ENCODE measurements at places on chromosomes 5 and 9. TPM values are rescaled to one million over a fixed set of nuclear protein-coding genes. Genes with fewer than 3 reads are reported as not detected.

GRCh38 chr5:80387063-80387768 is 20.6 kb upstream of the ZFYVE16 start:
- DNase-seq = no peak

DNA sequence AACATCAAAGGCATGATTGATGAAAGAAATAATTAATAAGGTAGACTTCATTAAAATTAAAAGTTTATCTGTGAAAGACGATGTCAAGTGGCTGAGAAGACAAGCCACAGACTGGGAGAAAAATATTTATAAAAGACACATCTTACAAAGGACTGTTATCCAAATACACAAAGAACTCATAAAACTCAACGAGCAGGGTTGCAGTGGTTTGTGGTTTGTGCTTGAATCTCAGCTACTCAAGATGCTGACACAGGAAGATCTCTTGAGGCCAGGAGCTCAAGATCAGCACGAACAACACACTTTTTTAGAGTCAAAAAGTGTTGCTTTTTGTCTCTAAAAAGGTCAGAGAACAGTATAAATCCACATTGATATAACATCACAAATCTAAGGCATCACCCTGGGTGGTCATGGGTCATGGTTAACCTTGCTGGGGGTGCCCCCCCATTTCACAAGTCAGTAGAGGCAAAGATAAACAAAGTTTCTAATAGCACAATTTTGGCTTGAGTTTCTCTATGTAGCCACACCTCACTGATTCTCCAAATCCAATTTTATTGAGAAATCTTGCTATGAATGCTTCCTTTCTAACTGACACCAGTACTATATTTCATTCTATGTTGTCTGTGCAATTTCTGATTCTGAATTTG is 342.9 kb upstream of the RPS23 start:
- no peak for DNase-seq

DNA sequence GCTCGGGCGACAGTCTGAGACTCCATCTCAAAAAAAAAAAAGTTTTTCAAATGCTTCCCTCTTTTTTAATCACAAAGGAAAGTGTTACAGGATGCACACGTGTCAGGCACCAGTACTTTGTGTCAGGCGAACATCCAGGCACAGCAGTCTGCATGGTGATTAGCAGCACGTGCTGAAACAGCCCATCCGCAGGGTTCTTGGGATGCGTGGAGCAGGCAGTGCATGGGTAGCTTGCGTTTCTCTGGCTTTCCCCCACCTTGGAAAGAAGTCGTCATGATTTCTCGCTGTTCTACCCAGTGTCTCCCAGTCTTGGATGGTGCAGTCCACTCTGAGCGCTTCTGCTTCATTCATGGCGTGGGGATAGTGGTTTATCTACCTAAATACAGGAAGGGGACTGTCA is 35.4 kb downstream of the GPR107 start:
- no peak for DNase-seq

GRCh38 chr9:109403766-109404320 is 83.0 kb upstream of the EPB41L4B start:
- no peak for DNase-seq

DNA sequence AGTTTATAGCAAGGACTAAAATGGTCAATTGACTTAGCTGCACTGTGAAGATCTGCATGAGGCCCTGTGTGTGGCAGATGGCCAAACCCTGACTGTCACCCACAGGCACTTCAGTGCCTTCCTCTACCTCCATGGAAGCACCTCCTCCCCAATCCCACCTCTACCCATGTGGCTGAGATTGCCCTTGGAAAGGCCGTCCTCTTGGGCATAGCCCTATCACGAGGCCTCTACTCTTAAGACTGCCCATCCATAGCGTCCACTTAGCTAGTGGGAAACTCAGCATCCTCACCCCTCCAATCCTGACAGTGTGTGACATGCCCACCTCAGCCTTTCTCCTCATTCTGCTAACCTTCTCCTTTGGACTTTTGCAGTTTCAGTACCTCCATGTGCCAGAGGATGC is 510.2 kb downstream of the BNC2 start:
- no peak for DNase-seq

GRCh38 chr9:71743882-71744281 is 24.4 kb downstream of the CEMIP2 start:
- no peak for DNase-seq

GRCh38 chr5:110361471-110361870 is 365.0 kb downstream of the TMEM232 start:
- DNase-seq = no peak

- DNase-seq = peak; percentile 44
These were observed 185.1 kb downstream of the FSTL4 start for GRCh38 chr5:133427121-133427777.

Gene SMIM33
- total RNA-seq = not detected

Gene TMEM215
- not detected for total RNA-seq

Gene PAEP
- not detected for total RNA-seq

Data from natural killer cell treated with Interleukin-12 subunit alpha and Interleukin-12 subunit beta and Interleukin-15 and Interleukin-18, amount 100 ng/mL, for 72 hours (primary cell).